Inflammatory macrophage treated with lipopolysaccharide for 4 hours (primary cell): ENCODE measurements at places on chromosomes 11 and 22.

- no peak for DNase-seq
Observed at GRCh38 chr11:109526931-109527330, 104.9 kb downstream of the C11orf87 start.

GRCh38 chr11:35614939-35615569 is 3.2 kb upstream of the FJX1 start:
- DNase-seq, result peak; percentile 21

- no peak for DNase-seq
Observed at GRCh38 chr22:27632451-27633295, 168.9 kb downstream of the MN1 start.

DNA sequence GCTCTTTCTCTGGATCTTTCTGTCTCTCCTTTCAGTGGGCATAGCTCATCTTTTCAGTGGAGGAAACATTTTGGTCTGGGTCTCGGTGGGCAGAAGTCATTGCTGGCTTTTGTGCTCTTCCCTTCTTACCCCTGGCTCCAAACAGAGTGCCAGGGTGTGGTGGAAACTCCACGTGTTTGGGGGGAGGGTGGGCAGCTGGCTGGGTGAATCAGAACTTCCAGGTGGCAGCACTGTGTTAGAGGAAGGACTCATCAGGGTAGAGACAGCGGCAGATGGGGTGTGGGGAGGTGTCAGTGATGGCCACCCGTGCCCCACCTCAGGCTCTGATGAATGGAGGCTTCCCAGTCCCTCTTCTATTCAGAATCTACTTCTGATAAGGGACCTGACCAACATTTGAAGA is 114.0 kb downstream of the GRIK4 start:
- no peak for DNase-seq

GRCh38 chr11:102289592-102289991 is 27.7 kb upstream of the BIRC3 start:
- peak; percentile 69 for DNase-seq

DNA sequence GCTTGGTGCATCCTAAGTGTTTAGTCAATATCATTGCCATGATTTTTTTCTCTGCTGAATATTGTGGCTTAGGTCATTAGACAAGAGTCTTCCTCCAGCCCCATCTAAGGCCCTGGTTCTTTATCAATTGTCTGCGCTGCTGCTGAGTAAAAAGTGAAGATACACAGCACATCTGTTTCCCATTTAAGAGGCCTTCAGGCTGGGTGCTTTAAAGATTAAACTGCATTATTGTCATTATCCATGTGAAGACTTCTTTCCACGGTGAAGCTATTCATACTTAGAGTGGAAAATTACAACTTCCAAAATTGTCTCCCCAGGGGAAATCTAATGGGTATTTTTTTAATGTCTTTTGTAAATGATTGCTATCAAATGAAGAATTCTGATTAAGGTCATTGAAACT is 719.8 kb upstream of the LRRC4C start:
- DNase-seq, result no peak

GRCh38 chr22:27456696-27457503 is 344.7 kb downstream of the MN1 start:
- no peak for DNase-seq

DNA sequence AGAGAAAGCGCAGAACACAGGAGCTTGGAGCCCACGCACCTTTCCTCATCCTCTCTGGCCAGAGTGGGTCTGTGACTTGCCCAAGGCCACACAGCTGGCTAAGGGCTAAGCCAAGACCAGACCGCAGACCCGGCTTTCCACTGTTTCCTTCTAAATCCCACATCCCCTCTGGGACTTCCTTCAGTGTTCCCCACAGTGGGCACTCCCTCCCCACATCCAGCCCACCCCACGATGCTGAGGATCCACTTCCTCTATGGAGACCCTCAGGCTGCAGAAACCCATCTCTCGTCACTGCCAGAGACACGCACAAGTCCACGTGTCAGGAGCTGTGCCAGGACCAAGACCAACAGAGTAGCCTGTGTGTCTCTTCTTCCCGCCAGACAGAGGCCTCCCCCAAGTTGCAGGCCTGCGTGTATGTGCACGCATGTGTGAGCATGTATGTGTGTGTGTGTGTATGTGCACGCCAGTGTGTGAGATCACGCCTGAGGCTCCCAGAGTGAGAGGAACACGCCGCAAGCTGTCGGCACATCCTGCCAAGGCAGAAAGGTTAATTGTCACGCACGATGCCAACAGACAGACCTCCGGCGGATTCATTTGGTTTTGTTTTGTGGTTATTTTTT is 21.6 kb downstream of the PDGFB start:
- no peak for DNase-seq

DNA sequence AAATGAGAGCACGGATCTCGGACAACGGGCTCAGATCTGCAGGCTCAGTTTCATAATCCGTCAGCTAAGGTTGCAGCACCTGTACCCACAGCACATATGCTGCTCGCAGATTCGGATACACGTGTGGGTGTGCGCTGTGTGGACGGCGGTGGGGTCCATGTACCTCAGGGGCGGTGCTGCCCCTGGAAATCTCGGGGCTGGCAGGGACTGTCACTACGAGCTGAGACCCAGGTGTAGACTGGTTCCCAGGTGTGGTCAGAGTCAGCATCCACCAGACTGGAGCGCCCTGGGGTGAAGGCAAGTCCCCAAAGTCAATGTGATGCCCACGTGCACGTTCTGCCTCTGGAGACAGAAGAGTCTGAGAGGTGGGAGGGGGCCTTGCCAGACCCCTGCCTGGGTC is 989.3 kb downstream of the BRD1 start:
- no peak for DNase-seq

GRCh38 chr11:68524681-68525080 is 64.1 kb downstream of the PPP6R3 start:
- peak; percentile 33 for DNase-seq

- no peak for DNase-seq
Observed at GRCh38 chr11:36342327-36342726, 46.2 kb downstream of the PRR5L start.

DNA sequence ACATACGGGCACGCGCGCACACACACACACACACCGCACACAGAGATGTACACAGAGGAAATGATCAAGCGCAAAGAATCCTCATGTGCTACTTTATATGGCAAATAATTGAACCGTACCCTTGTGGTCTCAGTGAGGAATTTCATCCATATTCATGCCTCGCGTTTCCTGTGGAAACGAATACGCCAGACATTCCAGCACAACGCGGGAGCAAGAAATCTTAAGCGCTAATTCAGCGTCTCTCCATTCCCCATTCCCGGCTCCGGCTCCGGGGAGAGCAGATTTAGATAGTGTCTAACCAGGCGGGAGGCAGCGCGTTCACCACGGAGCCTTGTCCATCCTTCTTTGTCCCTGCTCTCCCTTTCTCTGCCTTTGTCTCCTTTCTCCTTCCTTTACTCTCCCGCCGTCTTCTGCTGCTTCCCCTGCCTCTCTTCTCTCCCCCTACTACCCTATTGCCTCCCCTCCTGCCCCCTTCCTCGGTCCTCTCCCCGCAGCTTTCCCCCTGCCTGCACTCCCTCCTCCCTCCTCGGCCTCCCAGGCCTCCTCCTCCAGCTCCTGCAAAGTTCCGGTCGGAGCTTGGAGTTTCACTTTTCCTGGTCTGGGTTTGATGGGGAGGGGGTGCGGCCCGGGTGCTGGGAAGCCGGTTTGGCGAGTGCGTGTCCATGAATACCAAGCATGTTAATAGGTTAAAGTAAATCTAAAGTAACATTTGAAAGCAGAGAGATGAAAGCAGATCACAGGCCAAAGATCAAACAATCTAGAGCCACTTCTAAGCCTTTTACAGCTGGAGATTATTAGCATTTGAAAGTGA is 579.3 kb downstream of the BUD13 start:
- no peak for DNase-seq

DNA sequence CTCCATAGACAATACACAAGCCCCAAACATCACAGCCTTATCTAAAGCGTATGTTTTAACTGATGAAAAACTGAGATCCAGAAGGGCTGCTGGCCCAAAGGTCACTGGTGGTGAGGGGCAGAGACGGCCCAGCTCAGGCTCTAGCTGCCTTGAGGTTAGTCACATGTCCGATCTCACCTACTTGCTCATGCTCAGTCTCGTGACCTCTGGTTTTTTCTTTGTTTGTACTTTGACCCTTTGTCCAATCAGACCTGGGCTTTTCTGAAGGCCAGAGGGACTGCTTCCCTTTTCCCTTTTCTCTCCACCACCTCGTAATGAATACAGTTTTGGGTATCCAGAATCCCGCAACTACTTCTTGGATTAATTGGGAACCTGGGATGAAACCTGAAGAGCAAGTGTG is 28.6 kb downstream of the MMP20 start:
- DNase-seq, result no peak

DNA sequence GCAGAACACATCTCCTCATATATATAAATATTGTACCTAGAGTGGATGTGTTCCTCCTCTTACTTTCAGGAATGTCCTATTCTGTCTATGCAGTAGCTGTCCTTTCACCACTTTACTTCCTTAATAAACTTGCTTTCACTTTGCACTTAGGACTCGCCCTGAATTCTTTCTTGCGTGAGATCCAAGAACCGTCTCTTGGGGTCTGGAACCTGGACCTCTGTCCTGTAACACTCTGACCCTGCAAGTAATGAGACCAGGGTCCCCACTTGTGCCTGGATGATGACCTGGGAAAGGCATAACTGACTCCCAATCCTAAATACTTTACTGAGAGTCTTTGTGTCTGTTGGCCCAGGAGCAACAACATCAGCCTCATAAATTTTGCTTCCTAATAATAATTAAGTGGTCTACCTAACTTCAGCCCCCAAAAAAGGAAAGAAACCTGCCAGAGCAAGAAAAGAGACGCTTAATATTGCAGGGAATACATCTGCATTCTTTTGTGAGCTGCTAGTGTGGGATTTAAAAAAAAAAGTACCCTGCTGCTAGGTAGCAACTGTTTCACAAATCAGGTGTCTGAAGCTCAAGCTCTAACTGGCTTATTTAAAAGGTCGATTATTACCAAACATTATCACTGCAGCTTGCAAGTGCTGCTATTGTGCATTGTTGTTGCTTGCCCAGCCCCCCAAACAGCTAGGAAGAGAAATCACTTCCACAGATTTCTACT is 69.3 kb downstream of the FAM168A start:
- peak; percentile 68 for DNase-seq

DNA sequence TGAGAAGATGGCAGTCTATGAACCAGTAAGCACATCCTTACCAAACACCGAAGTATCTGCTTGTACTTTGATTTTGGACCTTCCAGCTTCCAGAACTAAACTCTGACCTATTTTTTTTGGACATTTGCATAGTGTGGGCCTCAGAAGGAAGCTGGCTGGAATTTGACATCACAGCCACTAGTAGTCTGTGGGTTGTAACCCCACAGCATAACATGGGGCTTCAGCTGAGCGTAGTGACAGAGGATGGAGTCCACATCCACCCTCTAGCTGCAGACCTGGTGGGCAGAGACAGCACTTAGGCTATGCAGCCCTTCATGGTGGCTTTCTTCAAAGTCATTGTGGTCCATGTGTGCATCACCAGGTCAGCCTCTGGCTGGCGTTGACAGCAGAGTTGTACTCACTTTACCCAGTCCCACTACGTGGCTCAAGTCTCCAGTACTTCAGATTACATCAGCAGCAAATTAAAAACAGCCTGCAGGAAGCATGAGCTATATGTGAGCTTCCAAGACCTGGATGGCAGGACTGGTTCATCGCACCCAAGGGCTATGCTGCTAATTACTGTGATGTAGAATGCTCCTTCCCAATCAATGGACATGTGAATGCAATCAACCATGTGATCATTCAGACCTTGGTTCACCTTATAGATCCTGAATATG is 58.6 kb upstream of the VPREB1 start:
- DNase-seq, result no peak

DNA sequence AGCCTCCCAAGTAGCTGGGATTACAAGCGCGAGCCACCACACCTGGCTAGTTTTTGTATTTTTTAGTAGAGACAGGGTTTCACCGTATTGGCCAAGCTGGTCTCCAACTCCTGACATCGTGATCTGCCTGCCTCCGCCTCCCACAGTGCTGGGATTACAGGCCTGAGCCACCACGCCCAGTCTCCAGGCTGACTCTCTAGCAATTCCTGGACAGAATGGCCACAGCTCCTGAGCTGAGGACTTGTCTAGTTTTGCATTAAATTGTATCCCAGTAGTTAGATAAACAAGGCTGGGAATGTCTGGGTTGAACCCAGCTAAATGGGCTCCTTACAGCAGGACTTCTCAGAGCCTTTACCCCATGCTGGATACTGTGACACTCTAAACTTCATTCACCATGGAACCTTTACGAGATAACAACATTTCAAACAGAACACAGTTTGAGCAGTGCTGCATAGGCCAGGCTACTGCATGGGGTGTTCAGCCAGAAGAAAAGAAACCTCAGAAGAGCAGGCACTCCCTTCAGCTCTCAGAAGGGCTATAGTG is 13.9 kb upstream of the MOGAT2 start:
- no peak for DNase-seq

- DNase-seq, result peak; percentile 96
Observed at GRCh38 chr22:30609260-30610185, 2.5 kb downstream of the TCN2 start.

- peak; percentile 55 for DNase-seq
Observed at GRCh38 chr22:24554313-24555164, at the start of gene GUCD1. GUCD1 (minus strand) TSS chr22:24555138; CDS start chr22:24554991, 147 bp downstream.

- DNase-seq, result peak; percentile 81
Observed at GRCh38 chr11:128725630-128726319, 31.9 kb downstream of the FLI1 start.

DNA sequence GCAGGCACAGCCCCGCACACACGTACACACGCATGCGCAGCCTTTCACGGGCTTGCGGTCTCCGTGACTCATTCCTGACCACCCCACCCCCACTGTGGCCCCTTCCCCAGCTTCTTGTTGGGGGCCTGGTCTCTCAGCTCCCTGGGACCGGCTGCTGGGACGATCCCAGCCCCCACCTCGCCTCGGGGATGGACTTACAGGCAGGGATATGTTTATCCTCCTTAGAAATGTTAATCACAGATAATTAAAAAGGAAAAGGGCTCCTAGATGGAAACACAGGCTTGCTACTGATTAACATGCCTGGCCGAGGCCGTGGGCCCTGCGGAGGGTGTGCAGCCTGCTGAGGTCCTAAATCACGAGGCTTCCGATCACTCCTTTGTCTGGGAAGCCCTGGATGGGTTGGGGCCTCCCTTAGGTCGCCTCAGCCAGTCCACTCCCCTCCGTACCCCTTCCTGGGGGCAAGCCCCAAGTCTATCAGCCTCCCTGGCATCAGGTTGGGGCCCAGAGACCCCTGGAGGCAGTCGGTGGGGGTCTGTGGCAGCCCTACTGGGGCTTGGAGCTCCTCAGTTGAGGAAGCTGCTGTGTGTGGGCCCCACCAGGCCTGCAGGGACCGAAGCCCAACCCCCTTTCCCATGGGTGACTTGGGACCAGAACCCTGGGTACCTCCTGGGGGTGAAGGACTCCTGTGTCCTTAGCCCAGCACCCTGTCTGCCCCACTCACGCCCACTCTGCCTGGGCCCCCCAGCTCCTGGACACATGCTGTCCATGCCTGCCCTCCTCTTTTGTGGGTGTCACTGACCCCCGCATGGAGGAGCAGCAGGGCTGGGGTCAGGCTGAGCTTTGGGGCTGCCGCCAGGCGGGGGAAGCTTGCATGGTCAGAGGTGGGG is 20.6 kb downstream of the TSPAN4 start:
- DNase-seq, result no peak

GRCh38 chr11:32229576-32230240 is 138.8 kb downstream of the RCN1 start:
- no peak for DNase-seq

- no peak for DNase-seq
Observed at GRCh38 chr22:40107851-40108378, 69.8 kb upstream of the TNRC6B start.
